ENCODE measurements at places on chromosomes 5 and 9. TPM values are rescaled to one million over a fixed set of nuclear protein-coding genes. Genes with fewer than 3 reads are reported as not detected.

AQP3 gene
- polyA plus RNA-seq: 0.90 TPM

ECM2 gene
- 1.3 TPM for polyA plus RNA-seq

FBP2 gene
- not detected for polyA plus RNA-seq

ADAMTSL1 gene
- polyA plus RNA-seq: 43.5 TPM

SEMA6A gene
- 34.2 TPM for polyA plus RNA-seq

PPP2CA gene
- polyA plus RNA-seq: 112 TPM

IFNW1 gene
- not detected for polyA plus RNA-seq

CWC27 gene
- polyA plus RNA-seq: 16.3 TPM

ADAMTS13 gene
- 4.0 TPM for polyA plus RNA-seq
